ENCODE measurements at places on chromosomes 4 and X. TPM values are rescaled to one million over a fixed set of nuclear protein-coding genes. Genes with fewer than 3 reads are reported as not detected.

DNA sequence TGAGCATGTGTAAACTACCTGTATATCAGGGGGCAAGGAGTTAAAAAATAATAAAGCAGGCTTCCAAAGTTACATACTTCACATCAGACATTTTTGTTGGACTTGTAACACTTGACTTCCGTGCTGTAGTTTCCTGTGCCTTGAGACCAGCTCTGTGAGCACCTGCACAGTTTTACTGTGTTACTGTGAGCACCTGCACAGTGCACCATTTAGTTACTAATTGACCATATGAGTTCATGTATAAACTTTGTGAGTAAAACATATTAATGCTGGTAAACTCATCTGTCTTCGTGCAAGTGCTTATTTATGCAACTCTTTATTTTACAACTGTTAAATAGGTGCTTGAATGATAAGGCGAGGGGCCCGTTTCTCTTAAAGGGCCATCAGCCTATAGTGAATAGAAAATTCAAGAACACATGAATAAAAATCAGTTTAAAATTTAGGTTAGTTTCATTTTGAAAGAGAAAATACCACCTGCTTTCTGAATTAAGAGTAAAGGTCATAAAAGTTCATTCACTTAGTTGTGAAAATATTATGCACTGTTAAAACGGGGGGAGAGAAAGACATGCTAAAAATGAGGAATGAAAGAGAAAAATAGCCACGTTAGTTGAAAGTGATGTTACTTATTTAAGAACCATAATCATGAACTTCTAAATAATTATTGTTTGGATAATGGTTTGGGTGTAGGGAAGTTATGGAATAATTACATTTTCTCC, 42.4 kb downstream of the USP9X start:
- no peak for DNase-seq

GRCh38 chr4:125985856-125986255, 671.1 kb downstream of the FAT4 start:
- no peak for DNase-seq

DNA sequence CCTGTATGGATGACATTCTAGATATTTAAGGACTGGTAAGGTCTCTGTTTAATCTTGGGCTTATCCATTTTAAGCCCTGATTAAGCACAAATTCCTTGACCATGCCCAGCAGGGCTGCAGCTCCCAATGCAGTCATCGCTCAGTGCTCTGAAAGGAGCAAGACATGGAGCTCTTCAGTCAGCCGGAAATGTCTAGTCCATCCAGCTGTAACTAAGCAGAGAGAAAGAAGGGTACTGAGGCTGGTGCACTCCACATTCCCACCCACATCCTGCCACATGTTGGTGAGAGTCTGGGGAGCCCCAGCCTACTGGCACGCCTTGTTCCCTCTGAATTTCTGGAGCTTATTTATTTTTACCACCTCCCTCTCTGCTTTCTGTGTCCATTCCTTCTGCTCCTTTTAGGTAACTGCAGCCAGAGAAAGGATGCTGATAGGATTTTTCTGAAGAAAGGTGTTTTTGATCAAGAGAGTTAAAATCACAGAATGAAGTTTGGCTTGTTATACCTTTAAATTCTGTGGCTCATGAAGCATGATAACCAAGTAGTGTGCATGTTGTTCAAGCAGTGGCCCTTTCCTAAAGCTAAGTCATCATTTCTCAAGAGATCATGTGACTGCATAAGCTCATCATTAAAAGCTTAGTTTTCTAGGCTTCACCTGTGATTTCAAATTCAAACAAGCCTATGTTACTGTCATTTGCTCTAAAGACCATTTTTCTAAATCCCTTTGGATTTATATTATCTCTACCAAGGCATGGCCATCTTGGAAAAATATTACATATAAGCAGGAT, 74.0 kb downstream of the GALNT7 start:
- no peak for DNase-seq

DNA sequence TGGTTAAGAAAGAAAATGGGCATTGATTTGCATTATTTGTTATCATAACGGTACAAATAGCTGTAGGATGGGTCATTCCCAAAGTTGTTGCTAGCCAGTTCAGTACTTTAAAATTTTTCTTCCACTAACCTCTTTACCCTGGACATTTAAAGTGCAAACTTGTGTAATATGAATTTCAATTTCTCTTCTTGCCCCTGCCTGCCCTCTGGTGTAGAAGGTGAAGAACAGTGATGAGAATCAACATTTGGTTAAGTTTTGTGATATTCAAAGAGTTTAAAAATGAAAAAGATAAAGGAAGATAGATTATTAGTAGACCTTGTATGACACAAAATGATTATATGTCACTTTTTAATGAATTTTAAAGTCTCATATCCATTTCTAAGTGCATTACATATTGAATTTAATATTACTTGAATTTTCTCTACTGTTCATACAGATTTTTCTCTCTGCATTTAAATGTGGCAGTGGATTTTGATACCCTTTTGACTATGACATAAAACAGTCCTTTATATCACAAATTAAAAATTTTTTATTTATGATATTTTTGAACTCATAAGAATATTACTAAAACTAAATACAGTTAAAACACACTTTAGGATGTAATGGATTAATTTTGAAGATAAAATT, 337.7 kb downstream of the BMPR1B start:
- no peak for DNase-seq

DNA sequence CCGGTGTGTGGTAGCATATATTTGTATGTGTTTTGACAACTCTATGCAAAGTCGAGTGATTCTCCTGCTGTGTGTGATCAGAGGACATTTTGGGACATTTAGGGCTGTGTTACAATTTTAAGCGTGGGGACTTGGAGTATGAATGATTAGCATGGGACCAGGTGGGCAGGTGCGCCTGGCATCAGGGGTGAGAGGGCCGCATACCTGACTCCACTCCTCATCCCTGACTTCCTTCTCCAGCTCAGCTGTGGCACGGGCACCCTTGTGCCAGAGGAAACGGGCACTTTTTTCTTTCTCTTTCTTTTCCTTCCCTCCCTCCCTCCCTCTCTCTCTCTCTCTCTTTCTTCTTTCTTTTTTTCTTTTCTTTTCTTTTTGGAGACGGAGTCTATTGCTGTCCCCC, 15.7 kb upstream of the PLCXD1 start:
- no peak for DNase-seq

DNA sequence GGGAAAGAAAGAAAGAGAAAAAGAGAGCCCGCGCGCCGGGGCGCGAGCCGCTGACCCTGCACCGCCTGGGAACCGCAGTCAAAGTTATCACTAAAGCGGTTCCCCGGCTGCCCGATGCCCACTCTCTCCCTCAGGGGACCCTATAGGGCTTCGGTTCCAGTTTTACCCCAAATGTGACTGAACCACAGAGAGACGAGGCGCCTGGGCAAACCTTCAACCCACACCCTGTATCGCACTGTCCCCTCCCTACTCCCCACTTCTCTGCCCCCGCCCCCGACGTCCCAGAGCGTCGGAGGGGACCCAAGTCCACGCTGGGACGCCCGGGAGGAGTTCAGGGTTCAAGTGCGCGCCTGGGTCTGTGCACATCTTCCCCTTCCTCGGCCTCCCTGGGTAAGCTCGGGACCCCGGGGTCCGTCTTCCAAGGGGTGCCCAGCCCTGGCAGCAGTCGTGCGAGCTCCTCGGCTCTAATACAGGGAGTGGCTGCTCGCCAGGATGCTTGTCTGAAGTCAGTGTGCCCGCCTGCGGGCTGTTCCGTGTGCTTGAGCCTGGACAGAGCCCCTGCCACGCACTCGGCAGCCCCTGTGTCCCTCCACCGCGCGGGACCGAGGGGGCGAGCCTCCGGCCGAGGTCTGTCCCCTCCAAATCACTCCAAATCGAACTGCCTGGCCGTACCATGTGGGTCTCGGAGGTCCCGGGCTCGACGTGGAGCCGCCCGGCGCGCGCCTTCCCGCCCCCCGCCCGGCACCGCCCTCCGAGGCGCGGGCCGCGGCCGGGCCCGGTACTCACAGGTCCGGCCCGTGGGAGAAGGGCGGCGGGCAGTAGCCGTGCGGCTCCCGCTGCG, 960 bp downstream of the TRPC3 start:
- peak; percentile 46 for DNase-seq

PPP1R3F gene
- total RNA-seq, result 4.5 TPM

- no peak for DNase-seq
Measured at GRCh38 chr4:7766086-7766485, 173.6 kb downstream of the AFAP1 start.

DNA sequence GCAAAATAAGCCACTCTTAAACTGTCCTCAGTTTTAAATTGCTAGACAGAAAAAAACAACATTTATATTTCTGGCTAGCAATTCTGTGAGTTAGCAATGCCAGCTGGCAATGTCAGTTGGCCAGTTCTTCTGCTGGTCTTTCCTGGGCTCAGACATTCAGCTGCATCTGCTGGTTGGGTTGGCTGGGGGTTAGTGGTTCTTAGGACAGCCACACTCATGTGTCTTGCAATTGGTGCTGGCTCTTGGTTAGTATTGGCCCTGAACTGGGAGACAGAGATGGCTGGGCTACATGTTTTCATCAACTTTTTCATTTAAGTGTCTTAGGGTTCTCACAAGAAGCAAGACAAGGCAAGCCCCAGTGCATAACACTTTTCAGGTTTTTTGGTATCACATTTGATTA, 48.0 kb upstream of the PDLIM5 start:
- DNase-seq, result no peak

NIPAL1 gene
- 1.1 TPM for total RNA-seq

GRCh38 chrX:9476810-9477575, 12.1 kb downstream of the TBL1X start:
- no peak for DNase-seq

CPE gene
- total RNA-seq, result not detected

GRCh38 chr4:175351473-175351872, 433.3 kb downstream of the ADAM29 start:
- DNase-seq, result no peak

HTN3 gene
- not detected for total RNA-seq

DNA sequence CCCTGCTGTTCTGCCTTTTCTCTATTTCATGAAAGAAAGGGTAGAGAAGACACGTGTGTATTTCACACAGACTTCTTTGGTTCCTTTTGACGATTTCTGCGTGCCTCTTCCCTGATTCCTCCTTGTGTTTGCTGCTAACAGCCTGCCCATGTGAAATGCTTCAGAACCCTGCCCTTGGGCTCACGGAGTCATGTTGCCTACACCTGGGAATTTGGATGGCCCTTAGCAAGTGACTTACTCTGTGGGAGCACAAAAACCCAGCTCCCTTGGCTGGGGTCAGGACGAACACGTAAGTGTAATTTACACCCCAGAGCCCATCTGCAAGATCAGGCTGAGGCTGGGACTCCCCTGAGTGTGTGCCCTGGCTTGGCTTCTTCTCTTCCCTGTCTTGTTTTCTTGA, 220.3 kb upstream of the BCOR start:
- DNase-seq, result no peak

DNA sequence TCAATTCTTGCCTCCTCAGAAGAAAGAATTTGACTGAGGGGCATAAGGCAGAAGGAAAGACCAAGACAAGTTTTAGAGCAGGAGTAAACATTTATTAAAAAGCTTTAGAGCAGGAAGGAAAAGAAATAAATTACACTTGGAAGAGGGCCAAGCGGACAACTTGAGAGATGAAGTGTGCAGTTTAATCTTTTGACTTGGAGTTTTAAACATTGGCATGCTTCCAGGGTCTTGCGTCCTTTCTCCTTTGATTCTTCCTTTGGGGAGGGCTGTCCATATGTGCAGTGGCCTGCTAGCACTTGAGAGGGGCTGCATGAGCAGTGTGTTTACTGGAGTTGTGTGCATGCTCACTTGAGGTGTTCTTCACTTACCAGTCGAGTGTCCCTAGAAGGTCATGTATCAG, 275.8 kb upstream of the IL1RAPL1 start:
- no peak for DNase-seq

GRCh38 chr4:185256446-185256845, 47.0 kb downstream of the SNX25 start:
- DNase-seq, result no peak

DNA sequence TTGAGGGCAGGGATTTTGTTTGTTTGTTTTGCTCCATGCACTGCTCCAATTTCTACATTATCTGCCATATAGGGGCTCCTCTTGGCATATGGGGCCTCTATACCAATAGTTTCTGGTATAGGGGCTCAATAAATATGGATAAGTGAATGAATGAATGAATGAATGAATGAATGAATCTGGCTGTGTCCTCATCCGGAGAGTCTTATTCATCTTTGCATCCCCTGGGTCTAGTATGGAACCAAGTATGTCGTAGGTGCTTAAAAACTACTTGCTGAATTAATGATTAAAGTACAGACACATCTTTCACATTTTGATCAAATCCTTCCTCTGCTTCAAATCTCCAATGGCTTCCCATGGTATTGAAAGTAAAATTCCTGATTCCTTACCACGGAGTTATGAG, 80.1 kb downstream of the DRD5 start:
- no peak for DNase-seq

DNA sequence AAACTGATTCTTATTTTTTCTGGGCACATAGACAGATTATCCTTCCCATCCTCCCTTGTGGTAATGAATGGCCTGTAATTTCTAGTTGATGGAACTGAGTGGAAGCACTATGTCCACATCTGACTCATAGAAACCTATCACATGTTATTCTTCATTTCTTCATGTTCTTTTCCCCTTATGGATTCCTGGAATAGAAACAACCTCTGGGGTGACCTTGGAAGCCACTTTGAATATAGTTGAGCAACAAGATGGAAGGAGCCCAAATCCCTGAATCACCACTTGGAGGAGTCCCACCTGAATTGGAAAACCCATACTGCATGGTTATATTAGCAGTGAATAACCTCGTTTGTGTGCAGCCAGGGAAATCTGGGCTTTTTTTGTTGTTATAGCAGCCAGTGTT, 137.8 kb downstream of the MID1IP1 start:
- DNase-seq, result no peak

FMR1NB gene
- not detected for total RNA-seq

SLC9B2 gene
- 35.8 TPM for total RNA-seq

- no peak for DNase-seq
Measured at GRCh38 chr4:25978327-25978726, 64.3 kb downstream of the SMIM20 start.

GRCh38 chr4:85728464-85728863, 253.5 kb downstream of the ARHGAP24 start:
- no peak for DNase-seq

DNA sequence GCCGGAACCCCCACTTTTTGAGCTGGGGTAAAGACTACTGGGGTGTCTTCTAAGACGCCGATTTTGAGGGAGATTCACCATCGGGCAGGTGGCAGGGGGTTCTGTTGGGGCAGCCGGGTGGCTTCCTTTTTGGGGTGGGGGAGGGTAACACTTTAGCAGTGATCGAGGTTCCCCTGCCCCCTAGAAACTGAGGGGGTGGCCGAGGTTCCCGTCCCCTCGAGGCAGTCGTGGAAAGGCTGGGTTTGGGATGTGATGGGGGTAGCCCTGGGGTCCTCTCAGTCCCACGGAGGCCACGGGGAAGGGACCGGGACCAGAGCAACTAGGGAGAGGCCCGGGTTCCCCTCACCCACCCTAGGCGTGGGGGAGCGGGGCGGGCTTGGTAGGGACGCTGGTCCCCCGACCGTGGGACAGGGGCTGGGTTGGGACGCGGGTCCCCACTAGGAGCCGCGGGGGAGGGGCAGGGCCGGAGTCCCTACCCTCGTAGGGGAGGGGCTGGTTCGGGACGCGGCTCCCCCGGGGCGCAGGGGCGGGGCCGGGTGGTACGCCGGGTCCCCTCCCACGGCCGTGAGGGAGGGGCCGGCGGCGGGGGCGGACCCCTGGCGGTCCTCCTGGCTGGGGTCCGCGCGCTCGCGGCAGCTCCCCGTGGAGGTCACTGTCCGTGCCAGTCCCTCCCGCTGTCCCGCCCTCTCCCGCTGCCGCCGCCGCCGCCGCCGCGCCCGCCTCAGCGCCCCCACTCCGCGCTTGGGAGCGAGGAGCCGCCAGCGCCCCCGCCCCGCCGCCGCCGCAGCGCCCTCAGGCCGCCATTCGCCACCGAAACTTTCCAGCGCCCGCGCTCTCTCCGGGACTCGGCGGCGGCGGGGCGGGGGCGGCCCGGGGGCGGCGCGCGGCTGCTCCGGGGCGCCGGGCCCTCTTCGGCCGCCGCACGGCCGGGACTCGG, at the start of gene TBL1X:
Gene TBL1X, plus strand, starts transcription at position 624 of the 937 bp plus-strand sequence. CDS start 188,529 bp downstream, outside the sequence.
- DNase-seq, result peak; percentile 23

All from CD8-positive, alpha-beta memory T cell (primary cell).